ENCODE measurements at places on chromosomes 2 and 18.

GRCh38 chr18:78981394-78981831 lies 1.8 kb downstream of the SALL3 start:
- no peak for DNase-seq

DNA sequence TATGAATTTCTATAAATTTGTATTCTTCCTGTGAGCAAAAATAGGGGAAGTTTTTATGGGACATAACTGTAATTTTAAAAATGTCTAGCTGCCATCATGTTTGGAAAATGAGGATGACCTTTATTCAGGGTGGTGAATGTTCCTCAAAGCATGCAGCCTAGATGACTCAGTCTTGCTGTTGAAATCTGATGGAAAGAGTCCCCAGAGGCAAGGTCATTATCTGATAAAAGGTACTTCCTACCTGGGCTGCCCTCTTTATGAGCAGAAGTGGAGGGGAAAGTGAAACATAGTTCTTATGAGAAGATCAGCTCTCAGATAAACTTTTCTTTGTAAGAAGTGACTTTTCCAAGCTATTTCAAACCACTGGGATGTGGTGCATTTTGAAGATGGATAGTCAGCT lies 1144.7 kb upstream of the PIK3C3 start:
- no peak for DNase-seq

GRCh38 chr2:209570194-209570593 lies 146.3 kb downstream of the MAP2 start:
- DNase-seq, result no peak

DNA sequence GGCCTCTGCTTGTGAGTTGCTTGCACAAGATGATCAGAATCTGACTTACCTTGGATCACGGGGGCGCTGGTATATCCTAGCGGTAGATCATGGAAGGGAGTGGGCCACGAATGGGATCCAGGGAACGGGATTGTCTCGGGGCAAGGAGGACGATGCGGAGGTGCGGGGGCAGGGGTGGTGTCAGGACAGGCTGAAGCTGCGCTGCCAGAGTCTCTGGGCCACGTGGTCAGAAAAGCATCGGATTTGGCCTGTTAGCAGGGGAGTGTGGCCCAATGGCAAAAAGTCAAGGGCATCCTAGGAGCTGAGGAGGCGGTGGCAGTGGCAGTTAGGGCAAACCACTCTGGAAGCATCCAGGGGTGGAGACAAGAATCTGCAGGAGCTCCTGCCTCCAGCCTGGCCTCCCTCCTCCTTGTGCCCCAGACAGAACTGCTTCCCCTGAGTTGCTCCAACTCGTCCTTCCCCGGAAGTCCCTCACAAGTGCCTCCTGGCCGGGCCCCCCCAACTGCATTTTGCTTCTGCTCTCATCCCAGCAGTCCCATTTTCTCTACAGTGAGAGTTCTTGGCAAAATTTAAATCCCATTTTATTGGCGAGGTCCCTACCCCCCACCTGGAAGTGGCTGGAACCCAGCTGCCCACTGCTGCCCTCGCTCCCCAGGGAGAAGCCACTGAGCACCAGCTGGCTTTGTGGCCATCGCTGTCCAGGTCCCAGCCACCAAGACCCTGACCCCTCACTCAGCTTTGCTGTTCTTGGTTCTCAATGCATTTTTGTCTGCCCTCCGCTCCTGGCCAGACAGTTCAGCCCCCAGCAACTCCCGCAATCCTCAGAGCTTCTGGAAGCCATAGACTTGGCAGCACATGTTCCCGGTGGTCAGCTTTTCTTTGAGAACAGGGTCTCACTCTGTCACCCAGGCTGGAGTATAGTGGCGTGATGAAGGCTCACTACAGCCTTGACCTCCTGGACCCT lies 5.6 kb upstream of the CCDC74B start:
- no peak for DNase-seq

- DNase-seq, result no peak
These were observed 226.0 kb upstream of the CTAGE1 start for GRCh38 chr18:22643731-22644130.

- DNase-seq, result no peak
These were observed 2.8 kb upstream of the TANC1 start for GRCh38 chr2:158965641-158966040.

DNA sequence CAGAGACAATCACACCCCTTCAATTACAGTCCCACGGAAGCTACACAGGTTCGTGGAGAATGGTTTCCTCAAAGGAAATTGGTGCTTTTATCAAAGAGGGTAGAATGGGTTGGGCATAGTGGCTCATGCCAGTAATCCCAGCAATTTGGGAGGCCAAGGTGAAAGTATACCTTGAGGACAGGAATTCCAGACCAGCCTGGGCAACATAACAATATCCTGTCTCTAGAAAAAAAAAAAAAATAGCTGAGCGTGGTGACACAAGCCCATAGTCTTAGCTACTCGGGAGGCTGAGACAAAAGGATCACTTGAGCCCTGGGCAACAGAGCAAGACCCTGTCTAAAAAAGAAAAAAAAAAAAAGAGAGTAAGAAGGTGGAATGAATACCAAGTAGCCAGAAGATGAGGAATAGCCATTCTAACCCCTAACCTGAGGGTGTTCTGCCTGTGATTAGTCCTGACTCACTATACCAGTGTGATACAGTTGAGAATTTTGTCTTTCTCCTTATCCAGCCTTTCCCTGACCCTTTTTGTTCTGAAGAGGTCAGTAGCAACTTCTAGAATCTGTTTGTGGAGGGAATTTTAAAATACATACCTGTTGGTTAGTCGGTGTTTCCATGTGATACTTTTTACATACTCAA lies 283.2 kb downstream of the MREG start:
- DNase-seq, result no peak

GRCh38 chr2:128076461-128077106 lies 14.4 kb upstream of the UGGT1 start:
- DNase-seq, result no peak

GRCh38 chr2:113084249-113085000 lies 16.7 kb downstream of the IL1F10 start:
- no peak for DNase-seq

DNA sequence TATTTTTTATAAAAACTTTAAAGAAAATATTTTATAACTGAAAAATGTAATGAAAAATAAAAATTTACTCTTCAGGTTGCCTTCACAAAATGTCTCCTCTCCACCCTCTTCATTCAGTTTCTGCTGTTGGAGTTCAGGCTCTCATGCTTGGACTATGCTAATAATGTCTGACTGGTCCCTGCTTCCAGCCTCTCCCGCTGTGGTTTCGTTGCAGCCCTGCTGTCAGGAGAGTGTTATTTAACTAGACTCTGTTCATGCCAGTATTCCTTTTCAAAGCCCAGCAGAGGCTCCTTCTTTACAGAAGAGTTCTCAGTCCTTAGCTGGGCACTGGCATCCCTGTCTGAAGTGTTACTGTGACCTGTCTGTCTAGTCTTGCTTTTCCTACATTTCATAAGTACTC lies 40.4 kb downstream of the CLIP4 start:
- DNase-seq, result no peak

DNA sequence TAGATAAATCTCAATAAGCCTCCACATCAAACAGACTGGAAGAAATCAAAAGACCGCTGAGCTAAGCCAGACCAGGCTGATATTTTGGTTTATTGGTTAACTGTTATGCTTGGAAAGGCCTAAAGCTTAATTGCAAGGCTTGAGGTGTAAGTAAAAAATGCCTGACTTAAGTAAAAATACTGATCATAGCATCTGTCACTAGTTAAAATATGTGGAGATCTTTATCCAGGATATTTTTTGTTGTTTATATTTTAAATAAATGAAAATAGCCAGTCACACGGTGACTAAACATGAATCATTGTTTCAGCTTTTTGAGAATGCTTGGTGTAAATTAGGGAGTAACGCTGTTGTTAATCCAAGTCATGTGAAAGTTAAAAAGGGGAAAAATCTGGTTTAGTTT lies 127.9 kb downstream of the THADA start:
- no peak for DNase-seq

GRCh38 chr2:23449413-23449812 lies 64.4 kb downstream of the KLHL29 start:
- DNase-seq, result no peak

- no peak for DNase-seq
These were observed 185.1 kb downstream of the NOL4 start for GRCh38 chr18:34039611-34040010.

GRCh38 chr2:65877331-65878010 lies 445.1 kb upstream of the SPRED2 start:
- no peak for DNase-seq

- DNase-seq, result no peak
These were observed 1.5 kb downstream of the ATP6V1B1 start for GRCh38 chr2:70936979-70937811.

- no peak for DNase-seq
These were observed 22.0 kb upstream of the PTH2R start for GRCh38 chr2:208384637-208385036.

GRCh38 chr18:65906621-65907034 lies 155.8 kb downstream of the CDH7 start:
- DNase-seq, result no peak

- DNase-seq, result no peak
These were observed 260.8 kb downstream of the RDH14 start for GRCh38 chr2:18299423-18300212.

DNA sequence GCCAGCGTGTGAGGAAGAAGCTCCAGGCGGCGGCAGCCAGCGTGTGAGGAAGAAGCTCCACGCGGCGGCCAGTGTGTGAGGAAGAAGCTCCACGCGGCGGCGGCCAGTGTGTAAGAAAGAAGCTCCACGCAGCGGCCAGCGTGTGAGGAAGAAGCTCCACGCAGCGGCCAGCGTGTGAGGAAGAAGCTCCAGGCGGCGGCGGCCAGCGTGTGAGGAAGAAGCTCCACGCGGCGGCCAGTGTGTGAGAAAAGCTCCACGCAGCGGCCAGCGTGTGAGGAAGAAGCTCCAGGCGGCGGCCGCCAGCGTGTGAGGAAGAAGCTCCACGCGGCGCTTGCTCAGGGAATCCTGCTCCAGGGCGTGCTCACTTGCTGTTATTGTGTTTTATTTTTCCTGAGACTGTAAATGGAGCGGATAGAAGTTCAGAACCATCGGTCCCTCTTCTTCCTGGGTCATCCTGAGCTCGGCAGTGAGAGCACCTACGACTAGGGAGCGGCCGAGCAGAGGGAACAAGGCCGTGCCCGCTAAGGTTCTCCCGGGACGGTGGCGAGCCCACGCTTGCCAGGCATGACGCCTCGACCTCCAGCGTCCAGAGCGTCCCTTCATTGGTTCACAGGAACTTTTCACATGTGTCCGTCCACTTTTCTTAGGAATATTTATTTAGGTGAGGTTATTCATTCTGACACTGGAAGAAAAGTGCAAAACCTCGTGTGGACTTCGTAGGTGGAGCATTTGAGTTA lies 94.2 kb downstream of the TMEM18 start:
- no peak for DNase-seq

DNA sequence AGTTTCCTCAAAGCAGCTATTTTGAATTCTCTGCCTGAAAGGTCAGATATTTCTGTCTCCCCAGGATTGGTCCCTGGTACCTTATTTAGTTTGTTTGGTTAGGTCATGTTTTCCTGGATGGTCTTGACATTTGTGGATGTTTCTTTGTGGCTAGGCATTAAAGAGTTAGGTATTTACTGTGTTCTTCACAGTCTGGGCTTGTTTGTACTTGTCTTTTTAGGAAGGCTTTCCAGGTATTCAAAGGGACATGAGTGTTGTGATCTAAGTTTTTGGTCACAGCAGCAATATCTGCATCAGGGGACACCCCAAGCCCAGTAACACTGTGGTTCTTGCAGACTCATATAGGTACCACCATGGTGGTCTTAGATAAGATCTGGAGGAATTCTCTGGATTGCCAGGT lies 11.8 kb downstream of the MYO3B start:
- no peak for DNase-seq

DNA sequence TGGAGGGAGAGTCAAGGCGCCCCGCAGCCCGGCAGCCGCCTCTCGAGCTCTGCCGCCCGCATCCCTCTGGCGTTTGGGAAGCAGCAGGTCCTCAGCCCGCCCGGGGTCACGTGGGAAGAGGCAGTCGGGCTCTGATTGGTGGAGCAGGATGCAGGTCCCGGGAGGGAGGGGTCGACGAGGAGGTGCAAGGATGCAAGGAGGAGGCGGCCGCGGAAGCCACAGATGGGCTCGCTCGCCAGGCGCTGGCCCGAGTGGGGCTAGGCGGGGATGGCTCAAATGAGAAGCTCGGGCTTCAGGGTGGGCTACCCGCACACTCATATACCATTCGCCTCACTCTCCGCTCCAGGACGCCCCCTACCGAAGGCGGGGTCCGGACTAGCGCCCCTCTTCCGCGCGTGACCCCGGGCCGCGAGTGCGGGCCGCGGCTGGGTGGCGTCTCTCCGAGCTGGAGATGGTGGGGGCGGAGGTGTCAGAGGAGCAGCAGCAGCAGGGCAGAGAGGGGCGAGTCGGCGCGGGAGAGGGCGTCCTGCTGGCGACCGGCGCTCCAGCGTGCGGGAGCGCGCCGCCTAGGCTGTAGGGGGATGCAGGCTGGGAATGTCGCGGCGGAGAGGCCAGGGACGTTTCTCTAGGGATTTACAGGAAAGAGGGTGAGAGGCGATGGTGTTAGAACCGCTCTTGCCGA lies at the start of gene TMEFF2:
Gene TMEFF2 (minus strand): TSS at position 68 of the 682 bp plus-strand sequence. CDS start 409 bp downstream, outside the sequence.
- DNase-seq, result no peak

DNA sequence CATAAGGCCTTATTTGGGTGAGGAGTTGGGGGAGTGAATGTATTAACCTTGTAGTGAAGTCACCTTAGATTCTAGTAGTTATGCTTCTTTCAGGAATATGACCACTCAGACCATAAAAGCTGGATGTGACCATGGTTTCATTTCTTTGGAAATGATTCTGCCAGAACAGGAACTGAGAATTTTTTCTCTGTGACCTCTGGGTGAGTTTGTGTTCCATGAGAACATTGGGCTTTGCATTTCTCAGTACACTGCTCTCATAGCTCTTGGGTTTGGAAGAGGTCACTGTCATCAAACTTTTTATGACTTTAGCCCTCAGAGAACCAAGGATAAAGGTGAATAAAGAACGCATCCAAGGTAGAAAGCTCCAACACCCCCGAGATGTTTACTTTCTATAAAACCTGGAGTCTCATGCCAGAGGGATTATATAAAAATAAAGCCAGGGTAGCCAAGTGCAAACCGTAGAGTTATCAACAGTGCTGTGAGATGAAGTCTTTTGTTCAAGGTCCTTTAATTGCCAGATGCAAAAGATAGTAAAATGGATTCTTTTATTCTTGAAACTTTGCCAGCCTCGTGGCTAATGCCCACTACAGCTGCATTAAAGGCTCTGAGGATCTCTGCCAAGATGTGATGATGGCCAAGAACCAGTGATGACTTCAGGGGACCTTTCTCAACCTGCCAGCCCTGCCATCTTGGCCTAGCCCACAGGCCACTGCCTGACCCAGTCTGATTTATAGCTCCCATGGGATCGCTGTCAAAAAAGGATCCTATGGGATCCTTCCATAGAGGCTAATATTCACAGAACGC lies 27.8 kb upstream of the MAT2A start:
- DNase-seq, result no peak

- no peak for DNase-seq
These were observed 3.7 kb downstream of the CLEC4F start for GRCh38 chr2:70816726-70817125.

- no peak for DNase-seq
These were observed 233.0 kb upstream of the TNP1 start for GRCh38 chr2:217092710-217093379.
